ENCODE measurements at places on chromosomes 3 and 15.

DNA sequence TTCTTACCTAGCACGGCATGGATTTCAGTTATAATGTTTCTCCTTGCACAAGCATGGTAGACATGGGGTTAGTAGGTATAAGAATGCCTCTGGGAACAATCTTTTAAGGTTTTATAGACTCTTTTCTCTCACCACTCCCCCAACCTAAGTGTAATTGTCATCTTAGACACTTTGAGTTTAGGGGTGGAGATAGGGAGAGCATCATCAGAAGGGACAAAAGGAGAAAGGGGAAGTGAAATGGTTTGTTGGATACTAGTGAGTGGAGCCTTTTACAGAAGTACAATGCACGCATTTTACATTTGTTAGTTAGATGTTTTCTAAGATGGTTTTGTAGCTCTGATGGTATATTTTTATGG, 189.2 kb downstream of the TP63 start:
- DNase-seq = no peak

GRCh38 chr3:20240154-20240883, 54.3 kb upstream of the SGO1 start:
- no peak for DNase-seq

DNA sequence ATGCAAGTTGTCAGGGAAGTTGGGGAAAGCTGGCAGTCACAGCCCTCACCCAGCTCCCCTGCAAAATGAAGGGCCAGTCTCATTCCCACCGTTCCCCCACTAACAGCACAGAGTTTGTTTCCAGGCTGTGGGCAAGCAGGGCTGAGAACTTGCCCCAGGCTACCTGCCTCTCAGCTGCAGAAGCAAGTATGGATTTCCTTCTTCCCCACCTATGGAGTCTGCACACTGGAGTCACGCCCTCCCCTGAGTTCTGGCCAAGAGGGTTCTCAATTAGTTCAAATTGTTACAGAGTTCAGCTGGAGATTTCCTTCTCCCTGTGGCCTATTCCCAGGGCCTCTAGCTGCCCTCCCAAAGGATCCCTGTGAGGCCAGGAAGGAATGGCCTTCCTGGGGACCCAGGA, 90.1 kb upstream of the ATP11B start:
- DNase-seq = no peak

DNA sequence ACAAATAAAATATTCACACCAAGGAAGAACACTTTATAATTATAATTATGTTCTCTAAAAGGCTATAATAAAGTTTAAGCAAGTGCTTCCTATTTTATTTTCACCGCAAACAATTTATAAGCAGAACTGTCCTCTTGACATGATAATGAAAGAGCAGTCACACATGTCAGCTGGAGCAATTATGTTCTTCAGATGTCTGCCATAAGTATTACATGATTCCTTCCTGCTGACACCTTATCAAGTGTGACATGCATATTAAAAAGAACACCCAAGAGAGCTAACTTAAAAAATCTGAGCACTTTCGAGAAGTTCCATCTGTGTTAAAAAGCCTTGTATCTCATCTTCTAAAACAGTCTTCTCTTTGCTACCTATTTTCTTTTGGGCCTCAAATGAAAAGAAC, 249.5 kb downstream of the SQOR start:
- no peak for DNase-seq

DNA sequence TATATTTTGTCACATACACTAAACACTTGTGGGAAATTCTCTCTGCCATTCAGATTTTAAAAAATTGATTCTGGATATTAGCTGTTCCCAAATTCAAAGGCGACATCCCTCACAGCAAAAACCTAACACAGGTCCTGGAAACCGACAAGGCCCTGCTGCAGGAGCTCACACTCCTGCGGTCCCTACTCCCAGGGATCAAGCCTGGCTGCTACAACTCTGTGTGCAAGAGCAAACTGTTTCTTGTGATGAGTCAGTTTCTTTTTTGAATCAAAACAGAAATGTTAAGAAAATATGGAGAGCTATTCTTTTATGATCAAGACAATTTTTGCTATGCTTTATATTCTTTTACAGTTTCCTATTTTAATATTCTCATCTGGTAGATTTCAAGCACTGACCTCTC, 51.0 kb upstream of the TJP1 start:
- DNase-seq = no peak
